ENCODE measurements at places on chromosomes 11 and 22.

DNA sequence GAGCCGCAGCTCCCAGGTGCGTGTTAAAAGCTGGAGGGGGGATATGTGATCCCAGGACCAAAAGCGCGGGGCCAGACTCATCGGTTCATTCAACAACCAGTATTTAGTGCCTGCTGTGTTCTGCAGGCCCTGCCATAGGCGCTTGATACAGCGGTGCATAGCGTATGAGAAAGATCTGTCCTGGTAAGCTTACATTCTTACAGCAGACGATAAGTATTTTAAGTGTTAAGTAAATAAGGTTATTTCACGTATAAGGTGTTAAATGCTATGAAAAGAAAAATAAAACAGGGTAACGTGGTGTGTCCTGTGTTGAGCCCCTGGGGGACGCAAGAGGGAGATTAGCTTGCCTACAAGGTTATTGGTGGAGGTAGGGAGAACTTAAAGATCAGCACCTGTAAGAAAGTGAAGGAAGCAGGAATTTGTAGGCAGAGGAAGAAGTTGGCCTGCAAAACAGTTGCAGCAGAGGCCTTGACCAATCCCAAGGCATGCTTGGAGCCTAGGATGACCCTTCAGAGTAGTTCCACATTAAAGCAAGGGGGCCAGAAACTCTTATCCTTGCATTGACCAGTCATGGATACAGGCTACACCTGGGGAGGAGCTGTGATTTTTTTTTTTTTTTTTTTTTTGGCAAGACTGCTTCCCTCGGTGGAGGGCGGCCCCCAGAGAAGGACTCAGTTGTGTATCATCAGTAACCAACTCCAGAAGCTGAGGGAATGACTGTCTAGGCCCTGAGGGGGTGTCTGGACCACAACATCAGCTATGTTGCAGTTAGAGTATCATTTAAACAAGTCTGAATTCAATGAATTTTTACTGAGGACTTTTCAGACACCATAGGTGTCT, 487 bp upstream of the LIPT2 start:
- DNase-seq: no peak

DNA sequence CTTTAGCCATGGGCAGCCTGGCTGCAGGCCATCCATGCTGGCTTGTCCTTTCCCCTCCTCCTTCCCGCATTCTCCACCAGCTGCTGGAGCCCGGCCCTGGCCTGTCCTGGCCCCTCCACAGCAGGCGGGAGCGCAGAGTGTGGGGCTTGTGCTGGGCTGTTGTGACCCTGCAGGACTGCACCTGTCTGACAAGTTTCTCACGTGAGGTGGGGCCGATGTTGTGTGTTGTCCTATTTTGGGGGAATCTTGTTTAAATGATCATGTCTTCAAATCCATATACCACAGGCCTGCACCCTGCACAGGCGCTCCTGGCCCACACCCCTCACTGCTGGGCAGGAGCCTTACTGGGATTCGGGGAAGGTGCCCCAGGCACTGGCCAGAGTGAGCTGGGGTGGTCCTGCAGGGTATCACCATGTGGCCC, 30.4 kb downstream of the TBC1D22A start:
- no peak for DNase-seq

DNA sequence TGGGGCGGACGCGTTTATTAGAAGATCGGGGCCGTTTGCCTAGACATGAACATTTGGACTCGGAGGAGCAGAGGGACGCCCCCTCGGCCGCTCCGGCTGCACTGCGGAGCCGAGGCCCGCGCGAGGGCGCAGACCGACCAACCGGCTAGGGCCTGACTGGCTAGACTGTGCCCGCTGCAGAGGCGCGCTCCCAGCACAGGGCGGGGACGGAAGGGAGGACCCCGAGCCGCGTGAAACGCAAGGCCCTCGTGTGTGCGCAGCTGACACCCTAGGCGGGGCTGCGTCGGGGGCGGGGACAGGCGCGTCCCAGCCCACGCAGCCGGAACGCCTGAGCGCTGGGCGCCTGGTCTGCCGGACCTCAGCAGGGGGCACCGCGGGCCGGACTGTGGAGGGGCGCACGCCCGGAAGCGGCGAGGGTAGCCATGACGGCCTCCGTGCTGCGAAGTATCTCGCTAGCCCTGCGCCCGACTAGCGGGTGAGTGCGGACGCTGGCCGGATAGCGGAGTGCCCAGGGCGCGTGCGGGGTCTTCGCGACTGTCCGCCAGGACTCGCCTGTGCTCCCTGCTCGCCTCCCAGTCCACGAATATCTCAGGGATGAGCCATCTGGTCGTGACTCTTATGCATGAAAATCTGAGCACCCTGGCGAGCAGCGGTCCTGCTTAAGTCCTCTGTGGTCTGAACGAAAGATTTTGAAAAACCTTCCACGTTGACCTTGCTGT, at the start of gene MRPL40:
Gene MRPL40 (plus strand): TSS at position 413 of the 719 bp plus-strand sequence. CDS start 10 bp downstream, at position 423.
- peak; percentile 85 for DNase-seq

- no peak for DNase-seq
Measured at GRCh38 chr11:134032043-134032442, 36.8 kb upstream of the JAM3 start.

- DNase-seq: no peak
Measured at GRCh38 chr22:32342977-32343376, 14.7 kb upstream of the RFPL3 start.

GRCh38 chr22:23803001-23803819, 16.4 kb downstream of the SMARCB1 start:
- no peak for DNase-seq

All from stimulated activated CD8-positive, alpha-beta memory T cell treated with anti-CD3 and anti-CD28 coated beads, Interleukin-12 subunit alpha, Interleukin-12 subunit beta, amount 100 ng/mL, for 4 hours (primary cell).